ENCODE measurements at places on chromosomes 5 and 9.

DNA sequence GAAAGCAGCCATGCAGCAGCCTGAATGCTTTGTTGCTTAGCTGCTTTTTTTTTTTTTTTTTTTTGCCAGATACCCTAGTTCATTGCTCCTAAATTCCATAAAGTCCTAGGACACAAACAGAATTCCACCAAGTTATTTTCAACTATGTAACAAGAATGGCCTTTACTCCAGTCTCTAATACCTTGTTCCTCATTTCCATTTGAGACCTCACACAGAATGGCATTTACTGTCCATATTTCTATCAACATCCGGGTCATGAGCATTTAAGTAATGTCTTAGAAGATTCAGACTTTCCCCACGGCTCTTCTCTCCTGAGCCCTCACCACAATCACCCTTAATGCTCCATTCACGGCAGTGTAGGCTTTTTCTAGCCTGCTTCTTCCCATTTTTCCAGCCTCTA, 31.7 kb upstream of the FBXW11 start:
- no peak for DNase-seq

DNA sequence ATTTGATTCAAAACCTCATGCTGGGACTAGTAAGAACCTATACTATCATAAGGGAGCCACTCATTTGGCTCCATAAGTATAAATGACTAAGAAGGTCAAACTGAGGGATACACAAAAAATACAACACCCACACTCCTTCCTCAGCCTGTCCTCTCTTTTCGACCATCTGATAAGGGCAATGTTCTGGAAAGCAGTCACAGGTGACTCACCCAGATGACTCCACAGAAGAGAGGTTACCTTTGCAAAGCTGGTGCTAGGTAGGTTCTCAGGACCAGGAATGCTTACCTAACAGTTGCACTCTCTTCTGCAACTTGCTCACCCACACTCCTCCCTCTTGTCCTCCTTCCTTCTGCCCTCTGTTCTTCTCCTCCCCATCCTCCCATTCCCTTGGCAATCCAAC, 32.9 kb downstream of the LHFPL2 start:
- no peak for DNase-seq

- DNase-seq, result no peak
Measured at GRCh38 chr9:37454238-37454637, 11.0 kb downstream of the ZBTB5 start.

DNA sequence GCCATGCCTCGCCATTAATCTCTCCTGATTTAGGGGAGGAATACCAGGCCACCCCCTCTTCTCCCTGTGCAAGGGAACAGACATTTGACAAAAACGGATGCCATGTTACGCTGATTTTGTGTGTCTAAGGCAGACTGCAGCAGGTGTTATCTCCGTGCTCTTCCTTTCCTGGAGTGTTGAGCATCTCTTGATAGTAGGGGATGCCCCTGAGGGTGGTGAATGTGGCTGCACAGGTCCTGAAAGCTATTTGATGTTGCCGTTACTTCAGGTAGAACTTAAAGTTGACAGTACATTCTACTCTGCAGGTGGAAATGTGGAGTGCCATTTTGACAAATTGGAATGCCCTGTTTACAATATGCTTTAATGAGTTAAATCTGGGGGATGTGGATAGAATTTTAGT, 21.5 kb downstream of the TENT4A start:
- DNase-seq, result no peak

- no peak for DNase-seq
Measured at GRCh38 chr9:131835151-131835910, 95.5 kb upstream of the RAPGEF1 start.

GRCh38 chr5:103000089-103000488, 119.8 kb downstream of the GIN1 start:
- no peak for DNase-seq

Measured in BE2C (cell line).